Activated T-cell treated with anti-CD3 and anti-CD28 coated beads, Interleukin-2, amount 50 U/mL, for 1 hour (primary cell): ENCODE measurements at places on chromosomes 7 and 10.
A peak's percentile ranks its signal among the peaks of the same experiment; 100 is the strongest.

GRCh38 chr7:101985057-101985902, 167.9 kb downstream of the CUX1 start:
- DNase-seq: no peak

DNA sequence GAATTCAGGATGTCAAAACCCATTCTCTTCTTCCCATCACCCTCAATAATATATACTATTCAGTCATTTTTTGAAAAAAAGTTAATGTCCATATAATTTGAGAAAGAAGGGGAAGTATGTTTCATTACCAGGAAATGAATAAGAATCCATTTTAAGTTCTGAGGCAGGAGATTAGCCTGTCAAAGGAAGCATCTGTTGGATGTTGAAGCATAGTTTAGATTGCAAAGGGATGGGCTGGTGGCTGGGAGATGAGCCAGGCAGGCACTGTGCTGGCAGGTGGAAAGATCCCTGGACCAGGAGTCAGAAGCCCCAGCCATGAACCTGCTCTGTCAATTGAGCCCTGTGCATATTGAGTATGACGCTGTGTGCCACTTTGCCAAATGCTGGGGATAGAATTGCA, 48.4 kb upstream of the CRTAC1 start:
- no peak for DNase-seq

- DNase-seq: no peak
Observed at GRCh38 chr7:91302794-91303193, 38.6 kb downstream of the FZD1 start.

DNA sequence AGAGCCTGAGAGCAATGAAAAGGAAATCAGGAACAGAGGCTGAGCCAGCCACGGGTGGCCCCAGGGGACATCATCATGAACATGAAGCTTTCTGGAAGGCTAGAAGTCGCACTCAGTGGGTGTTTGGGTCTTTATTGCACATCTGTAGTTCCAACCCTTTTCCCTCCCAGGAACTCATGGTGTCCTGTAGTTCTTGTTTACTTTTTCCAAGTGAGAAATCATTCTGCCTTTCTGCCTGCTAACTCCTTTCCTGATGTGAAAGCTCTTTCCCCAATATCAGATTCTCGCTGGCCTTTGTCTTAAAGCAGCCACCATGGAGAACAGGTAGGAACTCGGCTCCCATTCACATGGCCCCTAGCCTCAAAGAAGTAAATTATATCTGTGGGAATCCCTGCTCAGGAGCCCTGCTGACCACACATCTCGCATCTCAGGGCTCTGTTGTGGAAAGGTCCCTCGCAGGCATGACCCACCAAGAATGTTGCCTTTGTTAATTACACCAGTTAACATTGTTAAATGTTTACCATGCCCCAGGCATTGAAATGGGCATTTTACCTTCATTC, 542.7 kb downstream of the TNS3 start:
- no peak for DNase-seq

DNA sequence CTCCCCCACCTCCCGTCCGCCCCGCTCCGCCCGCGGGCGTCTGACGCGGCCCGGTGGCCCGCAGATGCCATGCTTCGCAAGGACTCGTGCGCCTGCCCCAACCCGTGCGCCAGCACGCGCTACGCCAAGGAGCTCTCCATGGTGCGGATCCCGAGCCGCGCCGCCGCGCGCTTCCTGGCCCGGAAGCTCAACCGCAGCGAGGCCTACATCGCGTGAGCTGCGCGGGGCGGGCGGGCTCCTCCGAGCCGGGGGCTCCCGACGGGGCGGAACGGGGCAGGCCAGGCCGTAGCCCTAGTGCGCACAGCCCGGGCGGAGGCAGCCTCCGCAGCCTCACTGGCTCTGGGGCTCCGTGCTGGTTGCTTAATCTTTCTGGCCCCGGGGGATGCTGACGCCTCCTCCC, 2.8 kb downstream of the ASIC3 start:
- DNase-seq: peak; percentile 67

- DNase-seq: no peak
Observed at GRCh38 chr7:22577470-22578001, 77.5 kb upstream of the STEAP1B start.

GRCh38 chr7:100176096-100177044, 811 bp downstream of the GPC2 start:
- no peak for DNase-seq

- no peak for DNase-seq
Observed at GRCh38 chr7:148049068-148049467, 541.5 kb upstream of the C7orf33 start.

DNA sequence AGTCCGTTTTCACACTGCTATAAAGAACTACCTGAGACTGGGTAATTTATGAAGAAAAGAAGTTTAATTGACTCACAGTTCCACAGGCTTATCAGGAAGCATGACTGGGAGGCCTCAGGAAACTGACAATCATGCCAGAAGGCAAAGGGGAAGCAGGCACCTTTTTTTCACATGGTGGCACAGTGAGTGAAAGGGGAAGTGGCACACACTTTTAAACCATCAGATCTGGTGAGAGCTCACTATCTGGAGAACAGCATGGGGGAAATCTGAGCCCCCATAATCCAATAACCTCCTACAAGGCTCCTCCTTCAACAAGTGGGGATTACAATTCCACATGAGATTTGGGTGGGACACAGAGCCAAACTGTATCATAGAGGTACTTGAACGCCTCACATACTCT, 30.0 kb downstream of the AGR3 start:
- DNase-seq: no peak

DNA sequence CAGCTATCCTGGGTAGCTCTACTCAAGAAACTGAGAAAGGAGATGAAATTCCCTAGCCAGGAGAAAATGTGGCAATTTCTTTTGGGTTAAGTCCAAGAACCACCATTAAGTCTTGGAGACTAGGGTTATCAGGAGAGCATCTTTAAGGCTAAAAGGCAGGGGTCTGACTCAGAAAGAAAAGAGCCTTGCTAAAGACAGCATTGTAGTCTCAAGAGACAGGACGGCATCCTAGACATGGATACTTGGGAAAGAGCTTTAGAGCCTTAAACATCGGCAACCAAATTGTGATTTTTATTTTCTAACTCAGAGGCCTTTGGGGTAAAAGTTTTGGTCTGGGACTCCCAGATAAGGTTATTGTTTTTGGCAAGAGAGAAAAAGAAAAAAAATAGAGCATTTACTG, 83.1 kb downstream of the FAS start:
- no peak for DNase-seq

GRCh38 chr10:29669149-29669548, 34.4 kb upstream of the SVIL start:
- no peak for DNase-seq

- DNase-seq: no peak
Observed at GRCh38 chr7:134888141-134888740, 98.1 kb upstream of the AGBL3 start.

DNA sequence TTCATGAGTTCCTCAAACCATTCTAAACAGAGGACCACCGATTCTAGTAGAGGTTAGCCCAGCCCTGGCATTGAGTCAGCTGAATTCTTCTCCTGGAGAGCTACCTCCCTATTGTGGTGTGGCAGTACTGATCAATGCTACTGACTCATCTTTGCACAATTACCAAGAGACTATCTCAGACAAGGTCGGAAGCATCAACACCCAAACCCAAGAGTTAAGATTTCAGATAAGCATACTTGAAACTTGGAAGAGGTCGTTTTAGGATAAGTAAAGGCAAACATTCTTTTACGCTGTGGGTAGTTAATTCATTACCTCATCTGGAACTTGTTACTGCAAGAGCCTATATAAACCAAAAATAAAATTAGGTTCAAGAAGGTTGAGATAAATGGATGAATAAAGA, 154.6 kb upstream of the NRBF2 start:
- DNase-seq: no peak

GRCh38 chr10:95306318-95306650, 15.5 kb upstream of the PDLIM1 start:
- no peak for DNase-seq

DNA sequence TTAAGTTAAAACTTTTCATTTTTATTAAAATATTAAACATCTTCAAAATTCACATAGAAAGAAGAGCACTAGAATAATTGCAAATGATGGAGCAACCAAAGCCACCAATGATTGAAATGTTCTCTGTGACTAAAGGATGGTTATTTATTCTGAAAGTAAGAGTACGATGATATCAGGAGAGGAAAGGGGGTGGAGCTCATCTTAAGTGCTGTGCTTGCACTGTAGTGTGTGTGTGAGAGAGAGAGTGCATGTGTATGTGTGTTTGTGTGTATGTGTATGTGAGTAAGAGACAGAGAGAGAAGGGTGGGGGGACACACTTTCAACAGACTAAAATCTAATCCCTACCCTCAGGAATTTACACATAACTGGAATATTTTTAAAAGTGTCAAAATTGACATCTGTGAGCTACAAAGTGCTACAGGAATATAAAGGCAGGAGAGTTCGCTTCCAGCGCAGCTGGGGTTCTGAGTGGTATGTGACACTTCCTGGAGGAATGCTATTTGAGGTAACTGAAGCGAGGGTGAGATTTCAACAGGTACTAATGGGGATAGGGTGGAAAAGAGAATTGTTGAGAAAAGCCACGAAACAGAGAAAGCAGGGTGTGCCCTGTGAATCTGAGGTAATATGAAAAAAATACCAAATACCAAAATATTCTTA, 57.2 kb upstream of the SMNDC1 start:
- DNase-seq: no peak

- DNase-seq: no peak
Observed at GRCh38 chr10:104026762-104027161, 58.9 kb downstream of the COL17A1 start.

DNA sequence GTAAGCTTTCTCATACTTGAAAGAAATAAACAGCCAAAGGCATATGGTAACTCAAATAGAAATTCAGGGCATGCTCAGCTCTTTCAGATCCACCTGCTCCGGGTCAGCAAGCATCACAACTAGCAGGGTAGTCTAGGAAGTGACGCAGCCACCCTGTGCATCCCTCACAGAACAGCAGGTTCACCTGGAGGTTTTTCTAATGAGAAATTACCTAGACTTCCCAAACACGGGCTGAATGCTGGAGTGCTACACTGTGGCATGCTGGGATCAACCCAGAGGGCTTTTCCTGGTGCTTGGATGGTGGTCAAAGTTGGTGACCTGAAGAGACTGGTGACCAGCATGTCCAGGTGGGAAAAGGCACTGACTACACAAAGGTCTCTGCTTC, 66.8 kb upstream of the DNAJB6 start:
- no peak for DNase-seq

GRCh38 chr10:30079408-30079807, 20.0 kb upstream of the JCAD start:
- DNase-seq: no peak

- no peak for DNase-seq
Observed at GRCh38 chr10:78765726-78766335, 302.9 kb upstream of the ZMIZ1 start.

GRCh38 chr7:54860003-54860775, 101.2 kb upstream of the SEC61G start:
- DNase-seq: no peak

- no peak for DNase-seq
Observed at GRCh38 chr7:1638215-1638661, 31.8 kb upstream of the ELFN1 start.

DNA sequence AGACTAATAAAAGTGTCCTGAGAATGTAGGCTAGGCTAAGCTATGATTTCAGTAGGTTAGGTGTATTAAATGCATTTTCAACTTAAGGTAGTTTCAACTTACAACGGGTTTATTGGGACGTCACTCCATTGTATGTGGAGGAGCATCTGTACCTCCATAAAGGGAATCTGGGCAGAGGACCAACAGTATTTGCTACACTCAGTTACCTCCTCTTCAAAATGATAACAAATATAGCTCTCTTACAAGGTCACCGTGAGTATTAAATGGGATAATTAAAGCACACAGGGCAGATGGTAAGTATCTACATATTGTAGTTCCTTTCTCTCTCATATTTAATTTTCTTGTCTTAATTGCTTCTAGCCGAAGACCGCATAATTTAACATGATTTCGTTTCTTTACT, 59.0 kb upstream of the FGL2 start:
- DNase-seq: no peak

GRCh38 chr7:72077786-72078185, 334.4 kb downstream of the CALN1 start:
- no peak for DNase-seq

- DNase-seq: no peak
Observed at GRCh38 chr10:89978081-89978480, 276.7 kb downstream of the KIF20B start.

- no peak for DNase-seq
Observed at GRCh38 chr7:111853201-111853990, 291.1 kb upstream of the IMMP2L start.

- peak; percentile 59 for DNase-seq
Observed at GRCh38 chr10:69222157-69223027, 2.3 kb downstream of the HKDC1 start.

GRCh38 chr7:29349362-29349761, 154.8 kb downstream of the CHN2 start:
- no peak for DNase-seq

GRCh38 chr7:96827701-96828100, 118.1 kb upstream of the SEM1 start:
- DNase-seq: no peak

DNA sequence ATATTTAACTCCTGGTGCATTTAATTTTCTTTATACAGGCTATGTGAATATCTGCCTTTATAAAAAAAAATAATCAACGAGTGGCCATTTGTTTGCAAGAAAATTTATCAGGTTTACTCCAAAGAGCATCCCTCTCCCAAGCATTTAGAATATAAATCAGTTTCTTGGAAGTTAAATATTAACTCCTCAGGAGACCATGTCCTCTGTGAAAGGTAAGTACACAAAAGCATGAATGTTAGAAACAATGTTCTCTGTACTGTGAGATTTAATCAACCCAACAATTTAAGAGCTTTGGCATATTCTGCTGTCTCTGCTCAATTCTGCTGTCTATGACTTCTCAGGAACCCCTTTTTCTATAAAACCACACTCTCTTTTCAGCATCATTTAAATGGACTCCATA, 119.3 kb upstream of the LAMB4 start:
- no peak for DNase-seq

GRCh38 chr10:104648421-104648820, 7.3 kb downstream of the SORCS3 start:
- no peak for DNase-seq

DNA sequence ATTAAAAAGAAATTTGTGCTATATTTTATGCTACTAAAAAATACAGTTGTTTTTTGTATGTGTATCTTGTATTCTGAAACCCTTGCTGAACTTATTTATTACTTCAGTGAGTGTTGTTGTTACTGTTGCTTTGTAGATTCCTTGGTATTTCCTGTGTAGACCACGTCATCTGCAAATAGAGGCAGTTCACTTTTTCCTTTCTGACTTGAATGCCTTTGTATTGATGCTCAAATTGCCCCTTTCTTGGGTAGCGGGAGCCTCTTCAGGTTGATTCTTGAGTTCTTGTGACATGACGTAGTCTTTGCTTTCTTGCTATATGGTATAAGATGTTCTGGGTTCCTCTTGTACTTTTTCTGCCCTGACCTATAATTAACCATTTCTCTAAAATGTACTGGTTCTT, 504.1 kb downstream of the SDK1 start:
- no peak for DNase-seq

DNA sequence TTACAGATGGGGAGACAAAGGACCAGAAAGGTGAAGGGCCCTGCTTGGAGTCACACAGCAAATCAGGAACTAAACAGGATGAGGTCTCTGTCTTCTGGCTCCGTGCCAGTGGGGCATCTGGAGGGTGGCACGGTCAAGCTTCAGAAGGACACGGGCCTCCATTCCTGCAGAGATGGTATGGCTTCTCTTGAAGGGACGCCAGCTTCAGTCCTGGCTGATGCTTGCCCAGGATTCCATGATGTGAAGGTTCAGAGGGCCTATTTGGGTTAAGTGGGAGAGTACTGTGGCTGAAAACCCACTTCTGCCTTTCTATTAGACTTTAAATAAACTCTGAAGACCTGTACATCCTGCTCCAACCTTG, 6.1 kb downstream of the RAMP3 start:
- DNase-seq: no peak
